Suppressor macrophage (primary cell): ENCODE measurements at places on chromosomes 11 and 22.

GRCh38 chr11:17496406-17496805 lies 19.8 kb upstream of the ABCC8 start:
- DNase-seq = no peak

DNA sequence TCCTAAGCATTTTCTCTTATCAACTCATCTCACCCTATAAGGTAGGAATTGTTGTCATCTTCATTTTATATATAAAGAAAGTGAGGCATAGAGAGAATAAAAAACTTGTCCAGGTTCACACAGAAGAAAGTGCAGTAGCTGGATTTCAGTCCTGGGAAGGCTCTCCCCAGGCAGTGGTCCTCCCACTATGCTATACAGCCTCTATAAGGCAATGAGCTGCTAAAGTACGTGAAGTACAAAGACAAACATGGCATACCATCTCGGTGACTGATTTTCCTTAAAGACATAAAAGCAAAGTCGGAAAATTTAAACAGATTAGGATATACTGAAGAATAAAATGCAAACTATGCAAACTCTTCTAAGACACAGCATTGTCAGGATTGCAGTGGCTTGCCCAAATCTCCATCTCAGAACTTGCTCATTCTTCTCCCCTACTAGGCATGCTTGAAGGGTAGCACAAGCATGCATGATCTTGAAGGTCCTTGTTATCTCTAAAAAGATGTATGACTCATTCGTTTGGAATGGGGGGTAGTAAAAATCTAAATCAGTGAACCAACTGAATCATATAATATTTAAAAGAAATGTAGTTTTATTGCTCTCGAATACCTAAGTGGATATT lies 97.8 kb upstream of the CSNK2A3 start:
- no peak for DNase-seq

DNA sequence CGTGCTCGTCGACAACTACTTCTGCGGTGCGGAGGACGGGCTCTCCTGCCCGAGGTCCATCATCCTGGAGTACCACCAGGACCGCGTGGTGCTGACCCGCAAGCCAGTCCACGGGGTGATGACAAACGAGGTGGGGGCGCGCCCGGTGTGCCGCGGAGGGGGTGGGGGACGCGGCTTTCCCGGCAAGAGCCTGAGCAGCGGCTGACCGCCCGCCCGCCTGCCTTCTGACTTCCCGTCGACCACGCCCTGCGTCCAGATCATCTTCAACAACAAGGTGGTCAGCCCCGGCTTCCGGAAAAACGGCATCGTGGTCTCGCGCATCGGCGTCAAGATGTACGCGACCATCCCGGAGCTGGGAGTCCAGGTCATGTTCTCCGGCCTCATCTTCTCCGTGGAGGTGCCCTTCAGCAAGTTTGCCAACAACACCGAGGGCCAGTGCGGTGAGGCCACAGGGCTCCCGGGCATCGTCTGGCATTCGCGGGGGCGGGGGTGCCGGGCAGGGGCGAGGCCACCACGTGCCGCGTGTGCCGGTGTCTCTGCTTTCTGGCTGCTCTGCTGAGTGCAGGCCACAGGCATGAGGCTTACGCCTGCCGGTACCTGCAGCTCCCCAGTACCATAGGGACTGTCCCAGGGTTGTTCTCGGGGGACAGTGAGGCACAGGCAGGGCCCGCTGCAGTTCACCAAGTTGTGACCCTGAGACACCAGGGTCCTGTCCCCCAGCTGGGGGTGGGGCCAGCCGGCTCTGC lies 28.5 kb upstream of the MUC5B start:
- DNase-seq = no peak

DNA sequence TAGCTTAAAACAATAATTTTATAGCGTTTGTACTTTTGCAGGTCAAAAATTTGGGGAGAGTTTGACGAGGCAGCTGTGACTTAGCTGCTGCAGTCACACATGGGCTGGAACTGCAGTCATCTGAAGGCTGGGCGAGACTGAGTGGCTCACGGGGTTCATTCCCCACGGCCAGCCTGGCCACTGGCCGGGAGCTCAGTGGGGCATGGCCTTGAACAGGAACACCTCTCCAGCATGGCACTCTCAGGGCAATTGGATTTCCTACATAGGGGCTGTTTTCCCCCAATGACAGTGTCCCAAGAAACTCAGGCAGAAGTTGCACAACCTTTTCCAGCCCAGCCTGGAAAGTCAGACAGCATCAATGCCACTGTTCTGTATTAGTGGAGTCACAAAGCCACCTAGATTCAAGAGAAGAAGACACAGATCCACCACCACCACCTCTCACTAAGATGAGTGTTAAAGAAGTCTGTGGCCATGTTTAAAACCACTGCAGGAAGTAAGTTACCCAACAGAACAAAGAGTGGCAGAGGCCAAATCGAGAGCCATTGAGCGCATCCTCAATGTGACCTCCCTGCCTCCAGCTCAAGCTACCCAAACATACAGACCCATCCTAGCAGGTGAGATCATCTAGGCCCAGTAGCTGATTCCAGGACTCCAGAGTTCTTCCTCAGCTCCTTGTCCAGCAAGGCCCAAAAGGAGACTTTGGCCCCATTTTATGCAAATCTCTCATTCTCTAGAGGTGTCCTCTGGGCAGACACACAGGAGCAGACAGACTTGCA lies 618.7 kb upstream of the CADM1 start:
- no peak for DNase-seq
